Heart right ventricle (tissue), 16 donors: ENCODE measurements at places on chromosomes 1 and 21.

DNA sequence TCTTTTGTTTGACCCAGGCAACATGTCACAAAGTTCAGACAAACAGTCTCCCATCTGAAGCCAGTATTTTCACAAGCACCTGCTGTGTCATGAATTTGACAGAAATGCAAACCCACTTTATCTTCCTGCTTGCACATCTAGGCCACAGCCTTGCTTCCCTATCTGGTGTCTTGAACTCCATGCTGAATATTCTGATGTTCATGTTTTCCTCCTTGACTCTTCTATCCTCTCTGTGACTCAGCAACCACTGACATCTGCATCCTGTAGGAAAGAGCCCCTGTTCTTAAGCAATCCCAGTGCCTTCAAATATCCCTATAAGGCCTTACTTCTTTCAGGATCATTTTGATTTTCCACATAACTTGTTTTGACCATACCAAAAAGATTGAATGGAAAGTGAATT lies 6.5 kb downstream of the CD55 start:
- DNase-seq, result no peak

GRCh38 chr1:200330741-200331428 lies 79.0 kb downstream of the ZNF281 start:
- no peak for DNase-seq

DNA sequence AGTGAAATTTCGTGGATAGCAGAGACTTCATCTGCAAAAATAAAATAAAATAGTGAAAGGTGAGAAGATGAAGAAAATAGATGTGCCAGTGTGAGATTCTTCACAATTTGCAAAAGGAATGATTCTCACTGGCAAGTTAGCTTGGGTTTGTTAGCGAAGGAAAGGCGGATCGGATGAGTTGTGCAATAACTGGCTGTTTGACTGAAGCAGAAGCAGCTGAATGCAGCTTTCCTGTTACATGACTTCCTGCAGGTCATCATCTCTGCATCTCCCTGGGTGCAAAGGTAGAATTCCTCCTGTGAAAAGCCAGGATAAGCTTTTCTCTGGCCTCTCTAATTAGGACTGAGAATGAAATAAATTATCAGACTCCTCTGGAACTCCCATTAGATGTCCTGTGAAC lies 263.1 kb upstream of the CHRM3 start:
- DNase-seq, result no peak

GRCh38 chr1:85952460-85952859 lies 204.1 kb downstream of the COL24A1 start:
- DNase-seq, result no peak

- no peak for DNase-seq
These were observed 14.1 kb downstream of the ADGRB2 start for GRCh38 chr1:31749785-31750735.

DNA sequence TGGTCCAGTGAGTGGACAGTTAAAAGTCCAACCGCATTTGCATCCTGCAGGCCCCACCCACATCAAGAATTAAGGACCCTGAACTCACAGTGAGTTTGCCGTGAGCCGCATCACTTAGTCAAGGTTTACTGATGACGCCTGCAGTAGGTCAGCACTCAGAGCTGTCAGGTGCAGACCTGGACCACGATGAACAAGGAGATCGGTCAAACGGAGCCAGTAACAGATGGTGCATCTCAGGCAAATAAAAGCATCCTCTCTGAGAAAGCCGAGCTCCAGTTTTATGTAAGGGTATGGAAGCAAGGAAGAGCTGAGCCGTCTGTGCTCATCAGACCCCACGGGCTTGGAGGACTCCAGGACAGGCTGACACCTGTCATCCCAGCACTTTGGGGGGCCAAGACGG lies 4.5 kb downstream of the PRDM15 start:
- no peak for DNase-seq

DNA sequence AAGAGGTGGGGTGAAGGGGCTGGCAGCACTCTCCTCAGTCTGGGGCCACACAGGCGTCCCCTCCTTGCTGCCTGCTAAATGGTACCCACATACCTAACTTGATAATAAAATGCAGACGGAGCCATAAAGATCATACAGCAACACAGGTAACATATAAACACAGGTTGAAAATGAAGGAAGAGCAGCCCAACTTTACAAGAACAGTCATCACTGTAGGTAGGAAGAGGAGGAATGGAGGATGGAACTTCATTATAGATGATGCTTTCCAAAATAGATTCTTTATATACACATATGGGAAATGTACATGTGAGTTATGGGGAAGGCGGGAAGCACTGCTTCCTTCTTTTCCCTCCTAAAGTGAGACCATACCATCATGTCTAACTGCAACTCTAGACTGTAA lies 13.4 kb downstream of the C2CD2 start:
- DNase-seq, result no peak

DNA sequence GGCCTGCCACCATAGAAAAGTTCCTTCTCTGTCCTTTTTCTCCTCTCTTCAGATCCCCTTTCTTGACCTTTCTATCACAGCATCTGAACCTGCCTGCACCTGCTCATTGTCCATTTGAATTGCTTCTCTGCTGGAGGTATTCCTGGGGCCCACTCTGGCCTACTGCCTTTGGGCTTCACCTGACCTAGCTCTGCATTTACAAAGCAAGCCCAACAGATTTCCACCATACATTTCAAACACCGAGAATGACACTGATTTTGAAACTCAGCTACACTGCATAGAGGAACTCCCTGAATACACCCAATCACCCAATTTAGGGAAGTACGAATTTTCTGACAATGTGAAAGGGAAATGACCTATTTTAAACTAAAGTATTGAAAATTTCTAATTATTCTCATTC lies 284.5 kb upstream of the USP25 start:
- no peak for DNase-seq

- no peak for DNase-seq
These were observed 9.4 kb upstream of the UBR4 start for GRCh38 chr1:19219451-19219850.

GRCh38 chr21:26617176-26617575 lies 44.1 kb upstream of the CYYR1 start:
- DNase-seq, result no peak

GRCh38 chr1:27666294-27666693 lies 5.7 kb downstream of the IFI6 start:
- no peak for DNase-seq

DNA sequence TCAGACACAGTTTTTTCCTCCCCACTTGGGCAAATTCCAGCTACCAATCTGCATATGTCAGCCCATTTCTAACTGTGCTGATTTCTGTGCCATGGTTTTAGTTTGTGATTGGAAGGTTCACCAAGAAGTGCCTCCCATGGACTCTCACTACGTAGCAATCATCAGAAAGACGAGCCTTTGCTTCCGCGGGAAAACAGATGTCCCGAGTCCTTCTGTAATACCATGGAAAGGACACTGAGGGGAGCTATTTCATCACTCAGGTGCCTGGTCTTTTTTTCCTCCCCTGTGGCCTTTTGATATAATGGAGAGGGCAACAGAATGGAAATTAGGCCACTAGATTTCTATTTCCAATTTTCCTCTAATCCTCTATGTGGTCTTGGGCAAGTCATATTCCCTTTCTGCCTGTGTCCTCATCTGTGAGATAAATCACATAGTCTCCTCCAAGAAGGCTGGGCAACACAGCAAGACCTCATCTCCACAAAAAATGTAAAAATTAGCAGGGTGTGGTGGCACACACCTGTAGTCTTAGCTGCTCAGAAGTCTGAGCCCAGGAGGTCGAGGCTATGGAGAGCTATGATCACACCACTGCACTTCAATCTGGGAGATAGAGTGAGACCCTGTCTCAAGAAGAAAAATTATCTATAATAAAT lies 24.8 kb downstream of the LEMD1 start:
- peak; percentile 30 for DNase-seq

DNA sequence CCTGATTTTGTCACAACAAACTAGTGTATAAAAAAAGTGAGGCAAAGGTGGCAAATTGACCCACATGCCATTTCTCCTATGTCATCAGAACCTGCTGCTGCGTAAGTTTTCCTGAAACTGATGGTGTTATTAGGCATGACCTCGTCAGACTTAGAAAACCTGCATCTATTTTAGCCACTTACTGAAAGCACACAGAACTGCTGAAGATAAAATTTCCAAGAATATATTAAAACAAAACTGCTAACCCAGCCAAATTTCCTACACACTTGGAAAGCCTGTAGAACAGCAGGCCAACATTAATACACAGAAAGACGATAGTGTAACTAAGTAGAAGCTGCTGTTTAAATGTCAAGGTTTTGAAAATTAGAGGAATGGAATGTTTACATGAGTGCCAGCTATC lies 674.5 kb upstream of the CXADR start:
- no peak for DNase-seq

GRCh38 chr1:241598249-241598648 lies 41.9 kb downstream of the CHML start:
- DNase-seq, result no peak

GRCh38 chr1:175400766-175401165 lies 208.2 kb upstream of the KIAA0040 start:
- no peak for DNase-seq

GRCh38 chr1:219340796-219341195 lies 167.1 kb downstream of the LYPLAL1 start:
- no peak for DNase-seq

DNA sequence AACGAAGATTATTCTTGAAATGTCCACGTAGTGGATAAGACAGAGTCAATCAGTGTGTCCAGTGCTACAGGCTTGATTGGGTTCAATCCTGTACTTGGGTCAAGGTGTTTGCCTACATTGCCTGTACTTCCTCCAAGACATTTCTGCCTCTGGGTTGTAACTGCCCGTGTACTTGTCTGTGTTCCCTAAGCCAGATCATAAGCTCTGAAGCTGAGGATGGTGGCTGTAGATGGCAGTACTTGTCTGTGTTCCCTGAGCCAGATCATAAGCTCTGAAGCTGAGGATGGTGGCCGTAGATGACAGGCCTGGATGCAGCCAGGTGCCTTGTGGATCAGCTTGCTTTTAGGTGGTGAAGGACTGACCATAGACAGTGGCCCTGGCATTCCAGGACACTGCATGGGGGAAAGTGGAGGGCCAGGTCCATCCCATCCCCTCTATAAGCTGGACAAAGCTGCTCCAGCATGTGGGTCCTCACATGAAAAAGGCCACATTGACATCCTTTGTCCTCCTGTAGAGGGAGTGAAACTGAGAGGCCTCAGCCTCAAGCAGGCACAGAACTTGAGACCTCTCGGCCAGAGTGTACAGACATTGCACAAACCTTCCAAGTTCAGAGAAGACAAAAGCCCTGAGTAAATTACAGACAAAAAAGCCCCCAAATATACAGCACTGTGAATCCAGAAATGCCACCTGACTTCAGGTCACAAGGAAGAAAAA lies 2.0 kb upstream of the SRM start:
- no peak for DNase-seq

DNA sequence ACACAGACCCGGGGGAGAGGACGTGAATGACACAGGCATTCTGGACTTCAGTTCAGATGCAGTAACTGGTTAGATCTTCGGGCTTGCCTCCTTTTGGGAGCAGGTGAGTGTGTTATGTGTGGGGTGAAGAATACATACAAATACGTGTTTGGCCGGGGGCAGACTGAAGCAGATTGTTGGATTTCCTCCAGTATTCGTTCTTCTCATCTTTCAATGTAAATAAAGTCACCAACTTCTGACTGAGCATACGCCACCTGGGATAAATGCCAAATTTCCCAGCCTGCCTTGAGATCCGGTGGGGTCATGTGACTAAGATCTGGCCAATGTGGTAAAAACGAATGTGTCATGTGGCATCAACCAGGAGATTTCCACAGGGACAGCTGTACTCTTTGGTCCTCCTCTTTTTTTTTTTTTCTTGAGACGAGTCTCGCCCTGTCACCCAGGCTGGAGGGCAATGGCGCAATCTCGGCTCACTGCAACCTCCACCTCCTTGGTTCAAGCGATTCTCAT lies 189.8 kb downstream of the RGS7 start:
- no peak for DNase-seq

- DNase-seq, result no peak
These were observed 24.1 kb downstream of the PAFAH2 start for GRCh38 chr1:25973610-25974321.

- DNase-seq, result no peak
These were observed 14.0 kb upstream of the PABPC4 start for GRCh38 chr1:39590546-39590945.

- DNase-seq, result no peak
These were observed 8.2 kb downstream of the SYT2 start for GRCh38 chr1:202702088-202702487.

DNA sequence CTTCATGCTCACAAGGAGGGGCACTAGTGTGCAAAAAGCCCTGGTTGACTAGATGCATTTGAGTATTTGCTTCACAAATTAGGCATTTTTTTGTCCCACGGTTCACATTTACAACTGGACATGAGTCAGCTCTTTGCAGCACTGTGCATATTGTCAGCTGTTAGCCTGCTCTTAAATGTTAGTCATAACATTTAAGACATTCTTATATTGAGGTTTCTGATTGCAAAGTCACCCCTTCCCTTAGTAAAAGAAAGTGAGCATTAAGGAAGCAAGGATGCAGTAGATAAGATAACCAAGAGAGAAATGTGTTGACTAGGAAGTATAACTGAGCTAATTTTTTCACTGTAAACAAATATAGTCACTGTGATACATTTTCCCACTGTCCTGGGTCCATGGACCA lies 132.6 kb upstream of the CTTNBP2NL start:
- no peak for DNase-seq

DNA sequence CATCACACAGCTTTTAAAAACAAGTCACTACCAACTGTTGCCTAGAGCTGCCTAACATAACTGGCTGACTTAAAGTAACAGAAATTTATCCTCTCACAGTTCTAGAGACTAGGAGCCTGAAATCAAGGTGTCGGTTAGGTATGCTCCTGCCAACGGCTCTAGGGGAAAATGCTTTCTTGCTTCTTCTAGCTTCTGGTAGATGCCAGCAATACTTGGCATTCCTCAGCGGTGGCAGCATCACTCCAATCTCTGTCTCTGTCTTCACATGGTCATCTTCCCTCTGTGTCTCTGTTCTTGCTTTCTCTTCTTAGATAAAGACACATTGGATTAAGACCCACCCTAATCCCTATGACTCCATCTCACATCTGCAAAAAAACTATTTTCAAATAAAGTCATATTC lies 51.5 kb downstream of the DMRTA2 start:
- no peak for DNase-seq

- no peak for DNase-seq
These were observed 298.5 kb upstream of the PROX1 start for GRCh38 chr1:213689260-213689659.

- DNase-seq, result no peak
These were observed 15.0 kb upstream of the PRDM16 start for GRCh38 chr1:3053986-3054385.

- DNase-seq, result peak; percentile 91
These were observed 2.9 kb upstream of the S100A2 start for GRCh38 chr1:153568367-153569099.

- DNase-seq, result no peak
These were observed 16.3 kb upstream of the EPRS1 start for GRCh38 chr1:220062629-220063028.

GRCh38 chr1:19737104-19737825 lies 62.5 kb downstream of the TMCO4 start:
- DNase-seq, result no peak

- no peak for DNase-seq
These were observed 154.0 kb downstream of the CLEC20A start for GRCh38 chr1:178342745-178343144.

GRCh38 chr21:35565204-35565611 lies 495.1 kb downstream of the SETD4 start:
- DNase-seq, result peak; percentile 12
